Activated naive CD4-positive, alpha-beta T cell treated with anti-CD3 and anti-CD28 coated beads, Interleukin-2, amount 50 U/mL, for 16 hours (primary cell): ENCODE measurements at places on chromosomes 2 and 18.

GRCh38 chr18:70250781-70251180 is 38.1 kb upstream of the SOCS6 start:
- DNase-seq = no peak

GRCh38 chr18:21682371-21683051 is 22.1 kb downstream of the ABHD3 start:
- DNase-seq = no peak

DNA sequence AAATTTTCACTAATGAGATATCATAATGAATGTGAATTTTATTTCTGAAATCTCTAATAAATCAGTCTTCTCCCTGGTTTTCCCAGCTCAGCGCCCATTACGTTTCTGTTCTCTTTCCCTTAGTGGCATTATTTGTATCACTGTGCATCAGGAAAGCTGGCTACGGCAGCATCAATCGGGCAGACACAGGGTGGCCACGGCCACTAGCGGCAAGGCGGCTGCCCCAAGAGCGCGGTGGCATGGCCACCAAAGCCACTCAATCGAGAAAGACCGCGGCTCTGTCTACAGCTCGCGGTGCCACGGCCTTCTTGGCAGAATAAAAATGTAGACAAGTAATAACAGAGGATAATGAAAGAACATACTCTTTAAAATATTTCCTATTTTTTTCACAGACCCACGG is 168.0 kb downstream of the RPIA start:
- DNase-seq = no peak

DNA sequence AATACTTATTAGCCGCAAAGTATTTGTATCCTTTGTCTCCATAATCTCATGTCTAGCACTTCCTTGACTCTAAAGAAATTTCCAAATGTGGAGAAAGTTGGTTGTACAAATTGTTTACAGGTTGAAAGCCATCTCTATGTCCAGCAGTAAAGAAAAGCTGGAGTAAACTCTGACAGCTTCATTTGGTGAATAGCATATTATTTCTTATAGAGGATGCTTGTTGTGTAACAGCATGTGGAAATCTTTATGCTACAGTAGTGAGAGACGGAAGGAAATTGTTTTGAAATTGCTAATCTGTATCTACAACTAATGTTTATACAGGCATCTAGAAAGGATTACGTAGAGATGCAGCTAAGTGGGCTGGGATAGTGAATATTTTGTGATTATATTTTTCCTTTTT is 78.5 kb downstream of the UGGT1 start:
- no peak for DNase-seq

DNA sequence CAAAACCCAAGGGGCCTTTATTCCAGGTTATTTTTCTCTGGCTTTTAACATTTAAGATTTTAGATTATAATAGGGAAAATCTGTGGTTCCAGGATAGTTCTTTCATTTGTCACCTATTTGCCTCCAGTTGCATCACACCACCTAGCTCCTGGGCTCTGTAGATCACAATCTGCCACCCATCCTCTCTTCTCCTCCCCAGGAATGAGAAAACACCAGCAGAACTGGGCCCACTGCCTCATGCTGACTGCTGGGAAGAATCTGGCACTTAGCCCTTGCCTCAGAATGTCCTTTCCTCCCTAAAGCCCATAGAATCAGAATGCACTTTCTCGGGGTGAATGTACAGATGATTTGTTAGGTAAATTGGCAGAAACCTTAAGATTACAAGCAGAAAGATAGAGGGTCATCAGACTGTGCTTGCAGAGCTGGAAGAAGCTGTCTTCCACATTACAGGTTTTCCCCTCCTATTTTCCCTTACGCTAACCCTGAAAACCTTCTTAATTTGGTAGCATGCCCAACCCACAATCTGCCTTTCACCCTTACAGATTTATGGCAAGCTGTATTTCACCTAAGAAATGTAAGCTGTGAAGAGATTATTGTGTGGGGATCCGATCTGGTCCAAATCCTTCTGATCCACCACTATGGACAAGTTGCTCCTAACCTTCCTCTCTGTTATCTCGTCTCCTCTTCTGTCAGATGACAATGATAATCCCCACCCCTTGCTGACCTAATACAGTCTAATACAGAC is 72.6 kb downstream of the LRRC30 start:
- no peak for DNase-seq

DNA sequence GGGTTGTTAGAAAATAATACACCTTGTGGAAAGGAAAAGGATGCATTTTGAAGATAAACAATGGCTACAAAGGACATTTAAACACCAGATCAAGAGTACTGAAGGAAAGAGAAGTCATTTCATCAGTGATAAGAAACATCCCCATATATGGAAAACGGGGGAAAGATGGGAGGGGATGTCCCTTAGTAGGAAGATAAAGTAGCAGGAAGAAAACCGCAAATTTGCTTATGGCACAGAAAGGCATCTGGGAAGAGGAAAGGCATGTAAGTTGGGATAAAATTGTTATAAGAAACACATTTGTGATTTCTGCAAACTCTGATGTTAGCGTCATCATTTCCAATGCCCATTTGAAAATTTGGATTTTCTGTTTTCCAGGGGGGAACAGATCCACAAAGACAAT is 10.5 kb upstream of the LYPD1 start:
- DNase-seq = no peak

- DNase-seq = no peak
These were observed 109.1 kb upstream of the CRIM1 start for GRCh38 chr2:36246320-36246990.

DNA sequence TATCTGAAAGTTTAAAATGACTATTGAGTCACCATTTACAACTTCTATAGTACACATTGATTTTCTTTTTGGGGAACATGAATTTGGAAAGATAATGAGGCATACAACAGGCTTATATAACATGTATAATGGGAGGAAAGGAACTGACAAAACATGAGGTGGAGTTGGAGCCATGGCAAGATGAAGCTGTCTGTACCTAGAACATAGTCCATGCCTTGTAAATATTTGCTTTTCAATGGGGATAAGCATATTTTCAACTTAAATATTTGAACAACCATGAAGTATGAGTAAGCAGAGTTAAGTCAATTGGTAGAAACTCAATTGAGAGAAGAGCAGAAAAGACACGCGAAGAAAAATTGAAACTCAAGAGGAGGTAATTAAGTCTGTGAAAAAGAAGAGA is 37.1 kb upstream of the GALNT13 start:
- no peak for DNase-seq
